ENCODE measurements at places on chromosomes 5 and 9.

- no peak for DNase-seq
Measured at GRCh38 chr9:98974554-98974953, 30.8 kb downstream of the COL15A1 start.

GRCh38 chr9:7591501-7591900 is 208.1 kb downstream of the DMAC1 start:
- no peak for DNase-seq

GRCh38 chr5:116452774-116453368 is 121.8 kb downstream of the SEMA6A start:
- no peak for DNase-seq

GRCh38 chr5:76580981-76581380 is 42.2 kb downstream of the F2RL2 start:
- no peak for DNase-seq

GRCh38 chr5:91200692-91201091 is 182.4 kb downstream of the ARRDC3 start:
- no peak for DNase-seq

- DNase-seq: no peak
Measured at GRCh38 chr9:9033022-9033421, 1233.4 kb upstream of the DMAC1 start.

DNA sequence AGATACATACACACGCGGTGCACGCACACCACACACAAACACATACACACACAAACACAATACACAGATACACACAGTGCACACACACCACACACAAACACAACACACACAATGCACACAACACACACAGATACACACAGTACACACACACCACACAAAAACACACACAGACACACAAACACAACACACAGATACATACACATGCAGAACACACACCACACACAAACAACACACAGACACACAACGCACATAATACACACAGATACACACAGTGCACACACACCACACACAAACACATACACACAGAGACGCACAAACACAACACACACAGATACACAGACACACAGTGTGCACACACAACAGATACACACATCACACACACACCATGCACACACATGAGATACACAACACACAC is 5.9 kb upstream of the CCDC187 start:
- DNase-seq: no peak

DNA sequence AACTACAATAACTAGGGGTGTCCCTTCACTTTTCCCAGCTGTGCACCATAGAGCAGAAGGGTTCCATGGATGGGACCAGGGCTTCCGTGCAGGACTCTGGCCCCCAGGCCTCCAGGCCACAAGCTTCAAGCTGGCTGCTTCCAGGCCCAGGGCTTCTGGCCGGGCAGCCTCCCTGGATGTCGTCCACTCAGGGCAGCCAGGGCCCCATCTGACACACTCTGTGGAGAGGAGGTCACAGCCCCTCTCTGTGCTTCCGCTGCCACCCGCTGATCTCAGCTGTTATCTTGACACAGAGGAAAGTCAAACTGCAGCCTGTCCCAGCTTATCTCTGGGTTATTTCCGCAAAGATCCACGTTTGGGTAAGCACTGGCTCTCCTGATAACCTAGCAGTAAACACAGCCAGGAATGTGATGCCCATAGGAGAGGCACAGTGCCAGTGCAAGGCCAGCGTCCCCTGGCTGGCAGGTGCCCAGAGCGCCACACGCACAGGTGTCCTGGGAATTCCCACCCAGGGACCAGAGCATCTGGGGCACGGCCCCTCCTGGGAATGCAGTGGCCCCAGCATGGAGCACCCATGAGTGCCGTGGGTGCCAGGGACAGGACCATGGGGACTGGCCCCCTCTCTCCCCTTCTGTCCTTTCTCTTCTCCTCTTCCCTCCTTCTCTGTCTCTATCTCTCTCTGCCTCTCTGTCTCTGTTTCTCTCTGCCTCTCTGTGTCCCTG is 15.6 kb upstream of the SLC6A19 start:
- no peak for DNase-seq

Measured in AG04449 (cell line).